CD4-positive, alpha-beta memory T cell (primary cell): ENCODE measurements at places on chromosomes 5 and 9.
A peak's percentile ranks its signal among the peaks of the same experiment; 100 is the strongest.

DNA sequence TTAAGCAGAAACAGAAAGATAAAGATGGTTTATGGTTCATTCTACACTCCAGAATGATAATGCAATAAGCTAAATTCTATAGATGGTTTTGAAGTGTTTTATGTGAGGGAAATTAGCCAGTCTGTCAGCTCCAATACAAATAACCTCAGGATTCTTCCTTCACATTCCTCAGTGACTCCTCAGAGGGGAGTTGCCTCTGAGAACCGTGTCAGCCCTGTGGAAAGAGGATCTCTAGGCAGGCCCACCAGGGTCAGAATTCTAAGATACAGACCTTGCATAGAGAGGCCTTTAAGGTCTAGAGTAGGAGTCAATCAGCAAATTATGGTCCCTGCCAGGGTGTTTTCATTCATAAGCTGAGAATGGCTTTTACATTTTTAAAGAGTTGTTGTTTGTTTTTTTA is 26.6 kb downstream of the RUSC2 start:
- H3K36me3 ChIP-seq, result no peaks in the 10 kb centered on the region
- DNase-seq, result no peak
- H3K4me3 ChIP-seq, result no peak overlapping the region
- no peaks in the 10 kb centered on the region for H3K4me1 ChIP-seq
- peaks cover 4% of the 10 kb centered on the region for H3K27me3 ChIP-seq

DNA sequence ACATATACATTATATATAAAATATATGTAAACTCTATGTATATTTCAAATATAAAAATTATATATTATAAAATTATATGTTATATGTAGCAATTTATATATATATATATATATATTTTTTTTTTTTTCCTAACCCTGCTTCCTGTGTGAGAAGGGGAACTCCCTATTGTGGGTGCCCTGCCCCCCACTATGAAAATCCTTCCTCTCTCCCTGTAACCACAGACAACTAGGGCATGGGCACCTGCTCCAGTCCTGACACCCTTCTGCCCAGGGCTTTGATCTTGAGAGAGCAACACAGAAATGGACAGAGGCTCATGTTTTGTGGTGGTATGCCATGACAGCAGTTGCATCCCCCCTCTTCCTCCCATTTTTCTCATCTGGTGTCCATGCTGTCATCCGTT is 148.7 kb upstream of the IL12B start:
- H3K4me3 ChIP-seq, result no peak overlapping the region
- no peak overlapping the region for H3K27ac ChIP-seq
- no peaks in the 10 kb centered on the region for H3K27me3 ChIP-seq

DNA sequence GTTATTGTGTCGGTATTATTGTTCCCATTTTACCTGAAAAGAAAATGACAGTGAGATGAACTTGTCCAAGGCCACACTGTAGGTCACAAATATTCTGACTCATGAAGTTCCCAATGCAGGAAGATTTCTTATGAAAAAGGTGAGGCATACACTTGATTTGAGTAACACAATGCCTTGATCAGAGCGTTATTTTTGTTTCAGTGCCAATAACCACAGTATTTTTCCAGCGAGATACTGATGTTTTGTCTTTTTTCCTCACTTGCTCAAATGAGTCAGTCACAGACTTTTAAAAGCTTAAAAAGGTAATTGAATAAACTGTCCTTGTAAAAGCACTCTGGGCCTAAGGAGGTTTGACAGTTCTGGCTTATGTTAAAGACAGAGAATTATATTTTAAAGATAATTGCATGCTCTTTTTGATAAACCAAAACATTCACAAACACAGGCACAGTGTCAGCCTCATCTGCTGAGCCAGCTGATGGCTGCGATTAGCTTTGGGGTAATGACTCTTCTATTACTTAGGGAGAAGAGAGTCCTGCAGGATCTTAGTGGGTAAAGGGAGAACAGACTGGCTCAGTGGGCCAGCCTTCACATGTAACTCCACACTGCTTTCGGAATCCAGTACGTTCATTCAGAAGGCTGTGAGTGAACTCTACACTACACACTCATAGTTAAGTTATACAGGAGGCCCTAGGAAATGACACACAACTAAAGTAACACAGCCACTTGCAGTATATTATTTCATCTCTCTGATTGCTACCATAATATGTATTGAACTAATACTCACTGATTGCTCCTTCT is 165.5 kb upstream of the CD180 start:
- H3K4me1 ChIP-seq, result peaks cover 12% of the 10 kb centered on the region
- no peak for DNase-seq
- H3K27ac ChIP-seq, result no peak overlapping the region
- H3K4me3 ChIP-seq, result no peak overlapping the region
- H3K27me3 ChIP-seq, result no peaks in the 10 kb centered on the region

DNA sequence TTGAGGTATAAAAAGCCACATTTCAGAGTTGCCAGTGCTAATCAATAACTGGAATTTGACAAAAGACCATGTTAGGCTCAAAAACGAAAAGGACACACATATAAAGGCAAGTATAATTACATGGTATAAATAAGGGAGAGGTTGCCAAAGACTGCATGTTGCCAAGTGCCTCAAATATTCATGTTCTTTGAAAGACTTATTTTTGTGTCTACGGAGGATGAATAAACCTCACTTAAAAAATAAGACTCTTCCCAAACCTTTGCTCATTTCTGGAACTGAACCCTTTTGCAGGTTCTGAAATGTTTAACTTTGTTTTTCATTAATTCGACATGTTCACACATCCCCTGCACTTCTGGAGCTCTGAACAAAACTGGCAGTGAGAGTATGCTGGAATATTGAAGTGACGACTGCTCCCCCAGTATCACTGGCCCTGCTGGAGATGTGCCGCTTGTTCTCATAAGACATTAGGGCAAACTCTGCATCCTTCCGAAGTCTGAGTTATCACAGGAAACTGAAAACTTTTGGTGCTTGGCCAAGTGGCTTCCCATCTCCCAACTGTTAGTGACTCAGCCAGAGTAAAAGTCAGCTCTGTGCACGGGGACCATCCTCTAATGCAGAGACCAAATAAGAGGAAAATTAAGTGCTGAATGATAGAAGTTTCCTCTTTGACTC is 336.8 kb downstream of the GLIS3 start:
- H3K27ac ChIP-seq, result no peak overlapping the region
- H3K4me1 ChIP-seq, result no peaks in the 10 kb centered on the region
- no peak overlapping the region for H3K4me3 ChIP-seq
- H3K36me3 ChIP-seq, result no peaks in the 10 kb centered on the region

- DNase-seq, result no peak
- peaks cover 11% of the 10 kb centered on the region for H3K27me3 ChIP-seq
- no peak overlapping the region for H3K4me3 ChIP-seq
- no peaks in the 10 kb centered on the region for H3K4me1 ChIP-seq
Measured at GRCh38 chr5:111061618-111062017, 9.9 kb upstream of the TSLP start.

DNA sequence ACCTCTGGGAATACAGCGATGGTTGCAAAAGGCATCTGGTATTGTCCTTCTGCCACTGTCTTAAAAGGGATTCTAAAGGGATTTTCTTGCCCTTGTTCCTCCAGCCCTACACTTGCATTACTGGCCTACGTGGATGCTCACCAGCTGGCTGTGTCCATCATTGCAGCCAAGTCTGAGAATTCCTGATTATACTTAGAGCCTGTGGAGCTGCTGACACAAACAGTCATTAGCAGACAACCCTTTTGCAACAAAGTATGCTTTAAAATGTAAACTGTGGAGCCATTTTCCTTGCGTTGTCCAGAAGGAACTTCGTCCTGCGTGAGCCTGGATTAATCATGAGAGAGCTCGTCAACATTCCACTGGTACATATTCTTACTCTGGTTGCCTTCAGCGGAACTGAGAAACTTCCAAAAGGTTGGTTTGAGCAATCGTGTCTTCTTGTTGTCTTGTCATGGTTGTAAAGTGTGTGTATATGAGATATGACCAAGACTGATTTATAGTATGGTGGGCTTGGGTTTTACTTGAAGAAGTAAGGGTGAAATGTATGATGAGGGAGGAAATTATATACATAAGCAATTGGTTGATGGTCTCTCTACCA is at the start of gene MUSK:
Gene MUSK (plus strand): TSS at position 222 of the 598 bp plus-strand sequence. CDS start 114 bp downstream, at position 336.
- H3K4me1 ChIP-seq, result no peaks in the 10 kb centered on the region
- no peaks in the 10 kb centered on the region for H3K36me3 ChIP-seq
- no peak within 1 kb of the TSS for H3K27ac ChIP-seq
- no peak within 1 kb of the TSS for H3K4me3 ChIP-seq

DNA sequence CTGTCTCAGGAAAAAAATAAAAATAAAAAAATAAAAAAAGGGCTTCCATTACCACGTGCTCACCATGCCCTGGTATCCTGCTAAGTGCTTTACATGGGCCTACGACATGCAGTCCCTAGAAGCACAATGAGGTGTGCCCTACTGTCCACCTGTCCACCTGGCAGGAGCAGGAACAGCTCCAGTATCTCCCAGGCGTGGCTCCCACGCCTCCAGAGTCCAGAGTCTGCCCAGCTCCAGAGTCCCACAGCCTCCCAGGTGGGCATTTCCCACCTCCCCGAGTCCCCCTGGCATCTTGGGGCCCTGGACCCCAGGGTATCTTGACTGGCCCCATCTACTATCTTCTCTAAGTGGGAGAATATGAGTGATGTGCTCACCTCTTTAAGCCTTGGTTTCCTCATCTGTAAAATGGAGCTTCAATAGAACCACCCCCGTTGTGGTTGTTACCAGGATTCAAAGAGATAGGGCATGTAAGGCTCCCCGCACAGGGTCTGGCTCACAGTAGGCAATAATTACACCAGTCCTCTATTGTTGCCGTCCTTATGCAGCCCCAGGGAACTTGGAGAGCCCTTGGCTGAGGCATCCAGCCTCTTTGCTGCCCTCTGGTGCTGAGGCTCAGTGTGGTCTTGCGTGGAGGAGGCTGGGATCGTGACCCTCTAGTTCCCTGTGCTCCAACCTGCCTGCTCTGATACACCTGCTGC is 8.9 kb downstream of the CXCL14 start:
- no peaks in the 10 kb centered on the region for H3K27me3 ChIP-seq
- H3K4me1 ChIP-seq, result no peaks in the 10 kb centered on the region
- DNase-seq, result no peak
- no peak overlapping the region for H3K4me3 ChIP-seq
- H3K36me3 ChIP-seq, result no peaks in the 10 kb centered on the region

DNA sequence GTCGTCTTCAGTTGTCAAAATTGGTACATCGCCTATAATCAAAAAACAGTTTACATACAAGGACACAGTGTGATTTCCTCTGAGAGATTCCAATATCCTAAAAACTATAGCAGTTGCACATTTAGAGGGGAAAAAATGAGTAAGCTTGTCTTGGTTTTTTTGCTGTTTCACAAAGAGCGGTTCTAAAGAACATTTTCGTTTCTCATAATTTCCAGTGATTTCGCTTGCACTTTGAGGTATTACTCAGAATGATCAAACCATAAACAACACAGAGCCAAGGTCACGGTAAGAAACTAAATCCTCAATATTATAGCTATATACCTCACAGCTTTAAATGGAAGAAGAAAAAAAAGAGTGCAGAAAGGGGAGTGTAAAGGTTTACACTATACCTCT is 861 bp downstream of the MTX3 start:
- H3K27ac ChIP-seq, result peak overlapping the region; percentile 67
- H3K4me1 ChIP-seq, result peaks cover 23% of the 10 kb centered on the region
- peak; percentile 12 for DNase-seq

- DNase-seq, result no peak
- H3K27ac ChIP-seq, result no peak overlapping the region
- peaks cover 3% of the 10 kb centered on the region for H3K36me3 ChIP-seq
- no peaks in the 10 kb centered on the region for H3K27me3 ChIP-seq
- no peak overlapping the region for H3K4me3 ChIP-seq
- no peaks in the 10 kb centered on the region for H3K4me1 ChIP-seq
Measured at GRCh38 chr9:122055701-122056100, 37.4 kb downstream of the TTLL11 start.

GRCh38 chr5:76294573-76294972 is 108.5 kb upstream of the IQGAP2 start:
- H3K27ac ChIP-seq, result no peak overlapping the region
- no peaks in the 10 kb centered on the region for H3K27me3 ChIP-seq
- DNase-seq, result no peak
- peaks cover 17% of the 10 kb centered on the region for H3K4me1 ChIP-seq
- no peaks in the 10 kb centered on the region for H3K36me3 ChIP-seq
- no peak overlapping the region for H3K4me3 ChIP-seq

- no peak overlapping the region for H3K27ac ChIP-seq
- no peaks in the 10 kb centered on the region for H3K4me1 ChIP-seq
- no peak overlapping the region for H3K4me3 ChIP-seq
- H3K36me3 ChIP-seq, result no peaks in the 10 kb centered on the region
Measured at GRCh38 chr5:15655683-15656082, 155.7 kb downstream of the FBXL7 start.

- no peak overlapping the region for H3K4me3 ChIP-seq
- DNase-seq, result no peak
- no peaks in the 10 kb centered on the region for H3K4me1 ChIP-seq
- H3K27me3 ChIP-seq, result no peaks in the 10 kb centered on the region
- no peak overlapping the region for H3K27ac ChIP-seq
Measured at GRCh38 chr5:77906806-77907205, 130.7 kb upstream of the TBCA start.

DNA sequence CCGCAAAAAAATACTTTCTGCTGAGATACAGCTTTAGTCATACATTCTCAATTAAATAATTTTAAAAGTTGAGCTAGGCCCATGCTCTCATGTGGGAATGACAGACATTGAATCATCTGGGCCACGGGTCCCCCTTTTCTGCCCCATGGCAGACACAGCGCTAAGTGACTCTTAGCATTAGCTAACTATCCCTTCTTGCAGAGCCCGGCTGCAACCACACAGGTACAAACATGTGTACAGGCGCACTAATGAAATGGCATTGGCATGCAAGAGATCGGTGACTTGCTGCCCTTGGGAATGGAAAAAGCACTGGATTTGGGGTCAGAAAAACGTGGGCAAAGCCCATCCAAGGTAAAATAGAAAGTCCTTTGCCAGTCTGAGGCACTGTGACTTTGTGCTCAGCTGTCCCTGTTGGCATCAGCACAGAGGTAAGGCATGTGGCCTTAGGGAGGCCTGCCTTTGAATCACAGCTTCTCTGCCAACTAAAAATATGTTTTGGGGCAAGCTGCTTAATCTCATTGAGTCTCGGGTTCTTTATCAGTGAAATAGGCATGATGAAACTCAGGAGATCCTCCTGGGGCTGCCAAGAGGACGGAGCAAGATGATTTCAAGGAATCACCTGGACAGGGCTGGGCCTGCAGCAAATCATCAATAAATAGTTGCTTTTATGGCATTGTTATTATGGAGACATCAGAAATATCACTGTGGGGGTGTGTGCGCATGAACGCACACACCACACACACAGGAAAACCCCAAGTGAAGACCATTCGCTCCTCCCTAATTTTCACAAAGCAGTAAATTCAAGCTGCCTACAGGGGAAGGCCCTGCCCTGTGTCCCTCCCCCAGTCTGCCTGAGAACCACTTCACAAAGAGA is 54.2 kb downstream of the WHRN start:
- no peaks in the 10 kb centered on the region for H3K36me3 ChIP-seq
- no peak overlapping the region for H3K27ac ChIP-seq
- DNase-seq, result no peak
- no peaks in the 10 kb centered on the region for H3K27me3 ChIP-seq
- no peak overlapping the region for H3K4me3 ChIP-seq

GRCh38 chr5:29485333-29485732 is 1708.2 kb upstream of the CDH6 start:
- H3K27ac ChIP-seq, result no peak overlapping the region
- no peaks in the 10 kb centered on the region for H3K27me3 ChIP-seq
- H3K36me3 ChIP-seq, result no peaks in the 10 kb centered on the region
- no peak overlapping the region for H3K4me3 ChIP-seq
- no peaks in the 10 kb centered on the region for H3K4me1 ChIP-seq
- DNase-seq, result no peak
